GM23338 (cell line): ENCODE measurements at places on chromosomes 3 and 15. TPM values are rescaled to one million over a fixed set of nuclear protein-coding genes. Genes with fewer than 3 reads are reported as not detected.

The OIP5 gene
- 60.0 and 71.7 TPM in 2 replicates for polyA plus RNA-seq

The C3orf22 gene
- polyA plus RNA-seq, result not detected in 2 replicates

DNA sequence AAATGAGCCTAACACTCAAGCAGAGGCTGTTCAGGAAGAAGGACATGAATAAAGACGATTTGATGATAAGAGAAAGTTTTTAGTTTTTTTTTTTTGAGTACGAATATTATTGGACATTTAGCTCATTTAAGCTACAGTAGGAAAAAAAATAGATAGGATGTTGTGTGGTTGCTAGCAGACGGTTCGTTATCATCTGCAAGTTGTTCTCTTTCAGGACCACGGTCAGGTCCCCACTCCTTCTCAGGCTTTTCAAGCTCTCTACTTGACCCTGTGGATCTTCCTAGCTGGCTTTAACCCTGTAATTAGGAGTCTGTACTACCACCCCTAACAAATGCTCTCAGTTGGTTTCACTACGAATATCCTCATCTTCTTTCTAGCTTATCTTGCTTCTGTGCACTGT, 1.1 kb downstream of the KCNH8 start:
- peak overlapping the region; percentile 90 for H3K4me3 ChIP-seq
- DNase-seq, result peak; percentile 91
- H3K27me3 ChIP-seq, result peaks cover 6% of the 10 kb centered on the region; the same call in 1 of the 2 replicates
- peaks cover 8% of the 10 kb centered on the region for H3K4me1 ChIP-seq
- no peaks in the 10 kb centered on the region for H3K36me3 ChIP-seq
- H3K27ac ChIP-seq, result no peak overlapping the region

GRCh38 chr3:169913323-169913722, 2.0 kb downstream of the SAMD7 start:
- H3K27ac ChIP-seq, result no peak overlapping the region
- H3K4me1 ChIP-seq, result no peaks in the 10 kb centered on the region
- no peak for DNase-seq
- H3K4me3 ChIP-seq, result no peak overlapping the region
- H3K27me3 ChIP-seq, result no peaks in the 10 kb centered on the region

- peak overlapping the region; percentile 72 for H3K4me3 ChIP-seq
- H3K4me1 ChIP-seq, result peaks cover 13% of the 10 kb centered on the region
- H3K36me3 ChIP-seq, result no peaks in the 10 kb centered on the region
- no peak overlapping the region for H3K27ac ChIP-seq
- no peak for DNase-seq
These were observed 500 bp upstream of the VGLL3 start for GRCh38 chr3:86991482-86991815.

DNA sequence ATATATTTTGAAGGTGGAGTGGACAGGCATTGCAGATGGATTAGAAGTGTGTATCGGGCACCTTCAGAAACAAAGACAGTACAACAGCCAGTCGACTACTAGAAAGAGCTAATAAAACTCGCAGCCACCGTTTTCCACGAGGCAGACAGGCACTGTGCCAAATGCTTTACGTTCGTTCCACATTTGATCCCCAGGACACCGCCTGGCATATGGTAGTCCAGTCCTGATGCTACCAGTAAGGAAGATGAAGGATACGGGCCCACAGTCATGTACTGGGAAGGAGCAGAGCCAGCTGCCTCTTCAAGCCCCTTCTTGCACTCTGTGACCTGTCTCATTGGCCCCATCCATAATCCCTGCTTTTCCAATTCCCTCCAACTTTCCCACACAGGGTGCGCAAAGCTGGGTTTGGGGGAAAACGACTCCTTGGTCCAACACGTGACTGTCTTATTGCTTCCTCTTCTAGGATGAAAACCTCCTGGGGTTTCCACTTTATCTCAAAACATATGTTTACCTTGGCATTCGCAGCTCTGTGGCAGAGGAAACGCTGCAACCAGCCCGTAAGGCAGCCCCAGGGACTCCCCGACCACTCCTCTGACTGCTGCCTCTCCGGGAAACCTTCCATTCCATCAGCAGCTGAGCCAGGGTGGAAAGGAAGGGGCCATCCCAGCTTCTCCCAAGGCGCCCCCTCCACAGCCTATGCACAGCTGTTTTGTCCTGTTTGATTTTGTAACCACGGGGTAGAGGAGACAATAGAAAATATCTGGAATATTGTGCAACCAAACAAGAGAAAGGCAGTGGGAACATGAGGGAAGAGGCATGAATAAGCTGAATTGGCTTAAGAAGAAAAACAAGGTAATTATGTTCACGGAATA, 107.4 kb downstream of the ADAMTS17 start:
- H3K27me3 ChIP-seq, result no peaks in the 10 kb centered on the region
- H3K36me3 ChIP-seq, result no peaks in the 10 kb centered on the region
- H3K27ac ChIP-seq, result no peak overlapping the region
- H3K4me3 ChIP-seq, result no peak overlapping the region
- no peaks in the 10 kb centered on the region for H3K4me1 ChIP-seq

GRCh38 chr3:14988988-14989394, 41.6 kb downstream of the NR2C2 start:
- no peak overlapping the region for H3K27ac ChIP-seq
- no peaks in the 10 kb centered on the region for H3K27me3 ChIP-seq
- H3K4me1 ChIP-seq, result peaks cover 15% of the 10 kb centered on the region
- DNase-seq, result peak; percentile 79
- H3K36me3 ChIP-seq, result no peaks in the 10 kb centered on the region
- H3K4me3 ChIP-seq, result no peak overlapping the region

DNA sequence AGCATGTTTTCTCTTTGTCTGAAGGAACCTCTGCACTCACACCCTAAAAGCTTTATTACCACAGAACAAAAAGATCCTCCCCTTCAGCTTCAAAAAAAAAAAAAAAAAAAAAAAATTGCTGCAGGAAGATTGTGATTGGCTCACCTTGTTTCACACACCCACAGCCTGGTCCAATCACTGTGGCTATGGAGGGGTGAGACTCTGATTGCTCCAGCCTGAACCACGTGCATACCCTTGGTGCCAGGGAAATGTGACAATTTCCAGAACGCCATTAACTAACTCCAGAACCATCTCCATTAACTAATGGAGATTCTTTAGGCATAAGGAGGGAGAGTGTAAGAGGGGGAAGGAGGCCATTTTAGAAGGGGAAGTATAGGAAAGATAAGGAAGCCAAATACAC, 106.5 kb upstream of the CRBN start:
- no peak for DNase-seq
- no peaks in the 10 kb centered on the region for H3K36me3 ChIP-seq
- H3K4me3 ChIP-seq, result no peak overlapping the region
- no peaks in the 10 kb centered on the region for H3K4me1 ChIP-seq

GRCh38 chr15:28959326-28959725, 73.6 kb downstream of the APBA2 start:
- no peaks in the 10 kb centered on the region for H3K36me3 ChIP-seq
- no peaks in the 10 kb centered on the region for H3K27me3 ChIP-seq
- no peak overlapping the region for H3K27ac ChIP-seq
- peaks cover 7% of the 10 kb centered on the region; the same call in 1 of the 2 replicates for H3K4me1 ChIP-seq
- no peak overlapping the region for H3K4me3 ChIP-seq

GRCh38 chr3:9067352-9067975, 104.2 kb upstream of the RAD18 start:
- H3K27me3 ChIP-seq, result no peaks in the 10 kb centered on the region
- no peaks in the 10 kb centered on the region for H3K4me1 ChIP-seq
- no peak overlapping the region for H3K4me3 ChIP-seq
- peak; percentile 86 for DNase-seq
- H3K36me3 ChIP-seq, result no peaks in the 10 kb centered on the region
- H3K27ac ChIP-seq, result no peak overlapping the region

DNA sequence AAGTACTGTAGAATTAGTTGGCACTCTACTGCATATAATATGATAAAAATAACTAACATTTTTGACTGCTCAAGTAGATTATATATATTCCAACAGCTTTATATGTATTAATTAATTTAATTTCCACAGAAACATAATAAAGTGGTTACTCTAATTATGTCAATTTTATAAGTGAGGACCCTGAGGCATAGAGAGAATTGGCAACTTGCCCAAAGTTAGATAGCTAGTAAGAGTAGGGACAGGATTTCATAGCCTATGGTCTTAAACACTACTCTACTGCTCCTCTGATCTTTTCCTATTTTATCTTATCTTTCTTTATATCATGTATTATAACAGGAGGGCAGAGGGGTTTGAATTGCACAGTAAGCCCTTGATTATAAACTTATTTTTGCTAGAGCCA, 418.7 kb upstream of the SGO1 start:
- H3K36me3 ChIP-seq, result no peaks in the 10 kb centered on the region
- H3K27ac ChIP-seq, result no peak overlapping the region
- no peaks in the 10 kb centered on the region for H3K4me1 ChIP-seq
- H3K4me3 ChIP-seq, result no peak overlapping the region

GRCh38 chr3:19171794-19172193, 23.5 kb downstream of the KCNH8 start:
- no peak overlapping the region for H3K27ac ChIP-seq
- H3K27me3 ChIP-seq, result no peaks in the 10 kb centered on the region
- no peak for DNase-seq

DNA sequence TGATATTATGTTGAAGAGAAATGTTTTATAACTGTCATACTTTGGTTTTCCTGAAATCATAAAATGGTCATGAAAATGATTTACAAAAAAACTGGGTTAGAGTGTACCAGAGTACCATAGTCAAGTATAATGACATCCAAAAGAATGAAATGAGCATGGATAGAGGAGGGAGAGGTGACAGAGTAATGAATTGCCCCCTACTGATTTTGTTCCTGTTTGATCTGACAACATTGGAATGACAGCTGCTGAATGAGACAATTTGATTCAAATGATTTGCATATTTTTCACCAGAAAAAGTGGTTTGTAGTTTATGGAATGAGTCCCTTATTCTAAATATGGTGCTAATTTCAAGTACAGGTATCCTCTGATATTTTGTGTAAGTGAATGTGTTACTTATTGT, 271.7 kb downstream of the CNTN4 start:
- H3K27ac ChIP-seq, result no peak overlapping the region
- H3K36me3 ChIP-seq, result no peaks in the 10 kb centered on the region
- H3K4me1 ChIP-seq, result no peaks in the 10 kb centered on the region

- H3K27ac ChIP-seq, result no peak overlapping the region
- H3K4me1 ChIP-seq, result peaks cover 22% of the 10 kb centered on the region
- H3K4me3 ChIP-seq, result peak overlapping the region; percentile 28; the same call in 1 of the 2 replicates
- H3K27me3 ChIP-seq, result no peaks in the 10 kb centered on the region
- DNase-seq, result peak; percentile 37
These were observed 30.3 kb upstream of the SEMA3F start for GRCh38 chr3:50124800-50125178.

DNA sequence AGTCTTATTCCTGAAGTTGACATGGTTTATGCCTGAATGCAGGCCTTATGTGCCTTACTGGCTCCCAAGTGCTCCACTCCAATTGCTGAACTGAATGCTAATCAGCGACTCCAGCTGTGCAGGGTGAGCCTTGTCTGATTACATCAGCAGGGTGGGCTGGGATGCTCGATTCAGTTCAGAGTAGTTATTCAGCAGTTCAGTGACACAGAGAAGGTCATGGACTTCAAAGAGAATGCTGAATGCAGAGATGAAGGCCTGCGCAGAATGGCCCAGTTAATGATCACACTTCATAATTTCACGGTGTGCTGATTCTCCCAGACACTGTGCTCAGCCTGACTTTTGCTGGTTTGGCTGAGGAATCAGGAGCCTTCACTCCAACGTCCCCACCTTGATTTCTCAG, 63.6 kb downstream of the CLDN1 start:
- H3K27me3 ChIP-seq, result no peaks in the 10 kb centered on the region
- H3K27ac ChIP-seq, result no peak overlapping the region
- DNase-seq, result no peak
- H3K4me3 ChIP-seq, result no peak overlapping the region

DNA sequence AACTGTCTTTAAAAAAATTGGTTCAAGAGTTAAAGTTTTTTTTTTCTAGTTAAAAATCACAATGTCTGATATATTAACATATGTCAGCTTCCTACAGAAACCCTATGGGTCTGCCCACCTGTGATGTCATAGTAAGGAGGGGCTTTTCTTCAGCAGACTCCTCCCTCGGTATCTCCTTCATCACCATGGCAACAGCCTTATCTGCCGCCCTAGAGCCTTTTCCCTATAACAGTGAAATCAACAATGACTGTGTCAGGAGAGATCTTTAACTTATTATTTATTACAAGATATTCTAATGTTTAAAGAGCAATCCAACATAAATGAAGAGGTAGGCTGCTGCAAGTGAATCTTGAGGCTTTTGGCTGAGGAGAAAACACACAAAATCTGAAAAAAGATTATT, 138.7 kb downstream of the PEX5L start:
- no peaks in the 10 kb centered on the region for H3K36me3 ChIP-seq
- DNase-seq, result peak; percentile 98
- H3K27me3 ChIP-seq, result no peaks in the 10 kb centered on the region
- no peak overlapping the region for H3K27ac ChIP-seq
- H3K4me3 ChIP-seq, result no peak overlapping the region
- no peaks in the 10 kb centered on the region for H3K4me1 ChIP-seq

DNA sequence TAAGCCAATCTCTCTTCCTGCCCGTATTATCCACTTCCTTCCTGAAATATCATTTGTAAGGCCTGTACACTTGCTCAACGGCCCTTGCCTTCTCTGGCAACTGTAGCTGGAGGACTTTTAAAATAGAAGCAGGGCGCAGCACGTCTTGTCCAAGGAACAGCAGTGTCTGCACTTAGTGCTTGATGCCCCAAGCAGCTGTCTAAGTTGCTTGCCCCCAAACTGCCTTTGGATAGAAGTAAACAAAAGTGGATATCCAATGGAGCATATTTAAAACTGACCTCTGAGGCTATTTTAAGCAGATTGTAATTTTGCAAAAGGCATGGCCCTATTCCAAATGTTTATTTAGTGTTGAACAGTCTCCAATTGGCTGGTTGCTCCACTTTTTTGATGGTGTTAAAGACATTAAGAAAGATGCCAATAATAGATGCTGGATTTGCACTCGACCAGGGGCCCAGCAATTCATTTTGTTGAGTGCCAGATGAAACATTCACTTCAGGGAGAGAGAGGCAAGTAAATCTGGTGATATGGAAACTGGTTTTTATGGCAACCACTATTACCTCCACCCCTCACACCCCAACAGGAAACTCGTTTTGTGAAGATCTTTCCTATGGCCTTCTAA, 526.8 kb upstream of the TBL1XR1 start:
- no peaks in the 10 kb centered on the region for H3K36me3 ChIP-seq
- no peak overlapping the region for H3K4me3 ChIP-seq

- no peak overlapping the region for H3K27ac ChIP-seq
- H3K36me3 ChIP-seq, result no peaks in the 10 kb centered on the region
- no peak for DNase-seq
- no peaks in the 10 kb centered on the region for H3K4me1 ChIP-seq
These were observed 492.6 kb upstream of the TBL1XR1 start for GRCh38 chr3:177689869-177690268.

GRCh38 chr3:100602506-100603444, 6.6 kb upstream of the ADGRG7 start:
- no peaks in the 10 kb centered on the region for H3K27me3 ChIP-seq
- H3K4me3 ChIP-seq, result no peak overlapping the region
- no peak for DNase-seq
- H3K27ac ChIP-seq, result no peak overlapping the region
